ENCODE measurements at places on chromosomes 12 and 14.

DNA sequence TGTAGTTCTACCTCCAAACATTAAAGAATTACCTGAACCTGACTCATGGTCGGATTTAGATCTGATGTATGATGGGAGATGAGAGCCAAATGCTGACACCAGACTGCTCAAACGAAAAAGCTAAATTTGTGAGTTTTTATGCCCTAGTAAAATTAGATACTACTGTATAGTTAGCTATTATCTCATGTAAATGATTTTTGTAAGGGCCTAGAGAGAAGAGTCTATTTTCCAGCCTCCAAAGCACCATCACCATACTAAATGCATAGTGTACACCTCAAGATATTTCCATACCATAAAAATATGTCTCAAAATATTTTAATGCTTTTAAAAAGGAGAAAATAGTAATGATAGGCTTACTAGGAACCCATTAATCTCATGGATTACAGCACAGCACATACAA is 18.3 kb downstream of the ANKS1B start:
- DNase-seq, result no peak

GRCh38 chr12:121017966-121018491 is 1.7 kb upstream of the C12orf43 start:
- DNase-seq, result no peak

DNA sequence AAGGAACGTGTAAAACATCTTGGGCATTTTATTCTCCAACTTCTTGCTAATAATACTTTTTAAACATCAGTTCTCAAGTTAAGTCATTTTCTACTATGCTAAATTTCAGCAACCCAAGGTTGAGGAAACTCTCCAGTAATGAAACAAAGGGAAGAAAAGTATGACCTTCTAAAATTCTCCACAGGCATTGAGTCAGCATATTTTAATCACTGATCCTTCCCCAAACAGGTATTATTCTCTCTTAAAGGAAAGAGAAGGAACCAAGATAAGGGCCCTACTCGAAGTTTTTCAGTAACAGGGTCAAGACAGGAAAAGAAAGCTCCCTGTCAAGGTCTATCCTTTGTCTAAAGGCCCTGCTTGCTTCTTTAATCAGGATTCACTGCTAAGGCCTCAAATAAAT is 3.0 kb downstream of the KICS2 start:
- DNase-seq, result no peak

GRCh38 chr12:132687211-132688164 is at the start of the genes POLE and PXMP2:
TSS of gene POLE (minus strand) at chr12:132687342. CDS start at chr12:132687315, 27 bp downstream.
TSS of gene PXMP2 (plus strand) at chr12:132687587. CDS start at chr12:132687671, 84 bp downstream.
- DNase-seq, result peak; percentile 89

DNA sequence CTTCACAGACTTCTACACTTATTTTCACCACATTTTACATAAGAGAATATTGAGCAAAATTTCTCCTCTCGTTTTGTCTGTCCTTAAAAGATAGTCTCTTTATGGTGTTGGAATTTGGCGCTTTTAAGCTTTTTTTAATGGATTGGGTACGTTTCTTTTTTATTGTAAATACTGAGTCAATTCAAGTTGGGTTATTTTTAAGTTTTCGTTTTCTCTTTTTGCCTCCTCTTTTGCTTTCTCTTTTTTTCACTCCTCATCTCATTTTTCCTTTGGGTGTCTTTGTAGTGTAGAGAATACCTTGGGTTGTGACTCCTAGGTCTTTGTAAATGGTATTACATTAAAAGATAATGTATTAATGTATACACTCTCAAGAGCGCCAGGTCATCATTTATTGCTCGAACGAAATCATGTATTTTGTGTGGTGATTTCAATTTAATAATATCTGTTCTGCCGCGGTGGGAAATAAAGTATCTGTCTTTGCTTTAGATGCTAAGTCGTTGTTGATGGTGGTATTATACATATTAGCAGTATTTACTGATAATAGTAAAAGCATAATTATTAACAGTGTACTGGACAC is 845 bp downstream of the TMX1 start:
- no peak for DNase-seq

DNA sequence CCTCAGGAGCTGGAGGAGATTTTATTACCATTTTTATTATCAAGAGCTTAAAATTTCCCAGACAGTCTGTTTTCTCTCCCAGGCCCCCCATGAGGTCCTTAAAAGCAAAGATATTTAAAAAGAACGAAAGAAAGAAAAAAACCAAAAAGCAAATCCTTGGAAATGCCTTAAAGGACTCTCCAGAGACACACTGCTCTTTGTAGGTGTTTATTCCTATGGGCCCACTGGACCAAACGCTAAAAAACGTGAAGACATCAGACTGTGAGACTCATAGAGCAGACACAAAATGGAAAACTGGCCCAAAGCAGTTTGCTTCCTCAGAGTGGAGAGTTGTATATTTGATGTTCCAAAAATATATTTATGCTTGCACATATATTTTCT is 1.2 kb upstream of the NID2 start:
- no peak for DNase-seq

DNA sequence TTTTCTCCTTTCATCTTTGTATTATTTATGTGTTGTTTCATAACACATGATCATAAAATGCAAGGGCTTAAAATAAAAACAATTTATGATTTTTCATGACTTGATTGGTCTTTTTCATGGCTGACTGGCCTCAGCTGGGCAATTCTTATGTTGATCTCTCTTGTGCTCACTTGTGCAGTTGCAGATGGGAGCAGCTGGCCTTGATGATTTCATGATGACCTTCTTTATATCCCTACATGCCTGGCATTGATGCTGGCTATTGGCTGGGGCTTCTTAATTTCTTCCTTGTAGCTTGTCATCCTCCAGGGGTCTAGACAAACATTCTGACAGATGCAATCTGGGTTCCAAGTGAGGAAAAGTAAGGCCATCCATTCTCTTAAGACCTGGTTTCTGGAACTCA is 1832.8 kb upstream of the FLRT2 start:
- DNase-seq, result no peak

DNA sequence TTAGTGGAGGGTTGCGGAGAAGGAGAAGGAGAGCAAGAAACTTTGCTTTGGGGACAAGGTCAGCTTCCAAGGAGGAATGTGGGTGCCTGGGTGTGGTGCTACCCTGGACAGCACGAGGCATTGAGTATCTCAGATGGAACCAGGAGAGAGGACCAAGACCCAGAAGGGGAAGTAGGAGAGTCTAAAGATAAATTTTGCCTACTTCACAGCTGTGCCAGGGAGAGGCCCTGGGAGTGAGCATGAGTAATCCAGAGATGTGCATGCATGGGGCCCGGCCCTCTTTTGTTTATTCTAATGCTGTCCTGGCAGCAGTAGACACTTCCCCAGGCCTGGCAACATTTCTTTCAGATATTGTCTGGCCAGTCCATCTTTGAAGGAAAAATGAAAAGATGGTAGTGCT is 49.5 kb upstream of the GNPNAT1 start:
- DNase-seq, result no peak

GRCh38 chr12:113064395-113065125 is 8.0 kb downstream of the DTX1 start:
- no peak for DNase-seq

DNA sequence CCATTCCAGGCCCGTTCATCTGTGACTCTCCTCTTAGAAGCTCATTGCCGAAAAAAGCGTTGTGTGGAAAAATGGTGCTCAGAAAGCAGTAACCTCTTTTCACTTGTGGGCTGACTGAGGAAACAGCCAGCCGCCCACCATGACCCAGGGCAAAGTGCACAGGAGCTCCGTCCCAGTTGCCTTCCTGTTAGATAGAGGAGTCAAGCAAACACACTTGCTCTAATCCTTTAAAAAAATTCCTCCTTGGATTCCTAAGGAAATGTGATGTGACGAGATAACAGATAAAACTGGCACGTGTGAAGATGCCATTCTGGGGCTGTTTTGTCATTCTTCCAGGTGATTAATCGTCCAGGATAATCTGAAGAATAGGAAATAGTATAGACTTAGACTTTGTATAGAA is 396.8 kb upstream of the DDHD1 start:
- no peak for DNase-seq

DNA sequence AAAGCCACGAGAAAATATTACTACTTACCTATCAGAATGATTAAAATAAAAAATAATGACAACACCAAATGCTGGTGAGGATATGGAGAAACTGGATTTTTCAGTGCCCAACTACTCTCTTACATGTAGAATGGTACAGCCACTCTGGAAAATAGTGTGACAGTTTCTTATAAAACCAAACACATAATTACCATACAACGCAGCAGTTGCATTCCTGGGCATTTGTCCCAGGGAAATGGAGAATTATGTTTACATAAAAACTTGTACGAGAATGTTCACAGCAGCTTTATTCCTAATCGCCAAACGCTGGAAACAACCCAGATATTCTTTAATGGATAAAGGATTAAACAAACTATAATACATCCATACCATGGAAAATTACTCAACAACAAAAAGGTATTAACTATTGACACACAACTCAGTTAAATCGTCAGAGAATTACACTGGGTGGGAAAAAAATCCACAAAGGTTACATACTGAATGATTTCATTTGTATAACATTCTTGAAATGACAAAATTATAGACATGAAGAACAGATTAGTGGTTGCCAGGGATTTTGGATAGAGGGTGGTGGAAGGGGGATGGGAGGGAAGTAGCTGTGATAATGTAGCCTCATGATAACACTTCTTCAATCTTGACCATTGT is 35.4 kb downstream of the TAOK3 start:
- DNase-seq, result no peak

DNA sequence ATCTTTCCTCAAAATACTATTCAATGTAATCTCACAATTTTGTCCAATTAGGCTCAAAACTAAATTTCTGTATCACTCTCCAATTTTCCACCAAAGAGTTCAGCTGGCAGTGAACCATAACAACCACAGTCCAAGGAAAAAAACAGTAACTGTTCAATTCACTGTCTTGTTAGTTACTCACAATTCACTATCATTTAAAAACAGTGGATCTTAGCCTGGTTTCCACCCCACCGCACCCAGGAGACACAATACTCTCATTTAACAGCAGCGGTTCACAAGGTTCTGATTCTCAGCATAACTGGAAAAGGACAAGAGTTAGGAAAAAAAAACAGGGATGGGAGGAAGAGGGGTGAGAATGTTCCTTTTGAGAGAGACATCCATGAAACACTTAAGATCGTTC is 40.5 kb downstream of the MED13L start:
- DNase-seq, result no peak

DNA sequence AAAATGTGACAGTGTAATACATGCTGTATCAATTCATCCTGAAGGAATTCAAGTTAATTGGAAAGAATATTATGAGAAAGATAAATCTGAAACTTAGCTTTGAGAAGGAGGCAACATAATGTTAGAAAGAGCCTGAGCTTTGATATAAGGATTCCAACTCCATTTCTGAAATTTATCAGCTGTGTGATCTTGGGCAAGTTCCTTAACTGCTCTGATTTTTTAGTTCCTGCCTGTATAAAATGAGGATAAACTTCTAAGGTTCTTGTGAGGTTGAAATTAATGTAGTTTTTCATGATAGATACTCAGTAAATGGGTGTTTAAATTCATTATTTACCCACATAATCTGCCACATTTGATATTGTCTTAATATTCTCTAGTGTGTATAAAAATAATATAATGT is 14.6 kb upstream of the ATP2B1 start:
- no peak for DNase-seq

DNA sequence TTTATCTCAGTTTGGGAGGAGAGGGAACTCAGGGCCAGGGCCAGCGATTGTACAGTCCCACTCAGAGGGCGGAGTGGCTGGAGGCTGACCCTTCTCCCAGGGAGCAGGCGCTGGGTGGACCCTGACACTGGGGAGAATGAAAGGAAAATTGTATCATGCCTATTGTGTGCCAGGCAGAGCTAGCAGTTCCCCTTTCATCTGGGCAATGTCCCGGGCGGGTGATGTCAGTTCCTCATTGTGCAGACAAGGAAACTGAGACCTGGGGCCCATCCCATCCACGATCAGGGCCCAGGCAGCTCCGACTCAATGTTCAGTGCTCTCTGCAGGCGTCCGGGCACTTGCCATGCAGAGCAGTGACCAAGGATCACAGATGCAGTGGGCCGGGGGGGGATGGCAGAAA is 101.9 kb upstream of the RTL1 start:
- no peak for DNase-seq

- no peak for DNase-seq
Measured at GRCh38 chr12:49984476-49985359, 12.0 kb downstream of the AQP6 start.

- no peak for DNase-seq
Measured at GRCh38 chr14:33959692-33960151, 8.8 kb upstream of the EGLN3 start.

DNA sequence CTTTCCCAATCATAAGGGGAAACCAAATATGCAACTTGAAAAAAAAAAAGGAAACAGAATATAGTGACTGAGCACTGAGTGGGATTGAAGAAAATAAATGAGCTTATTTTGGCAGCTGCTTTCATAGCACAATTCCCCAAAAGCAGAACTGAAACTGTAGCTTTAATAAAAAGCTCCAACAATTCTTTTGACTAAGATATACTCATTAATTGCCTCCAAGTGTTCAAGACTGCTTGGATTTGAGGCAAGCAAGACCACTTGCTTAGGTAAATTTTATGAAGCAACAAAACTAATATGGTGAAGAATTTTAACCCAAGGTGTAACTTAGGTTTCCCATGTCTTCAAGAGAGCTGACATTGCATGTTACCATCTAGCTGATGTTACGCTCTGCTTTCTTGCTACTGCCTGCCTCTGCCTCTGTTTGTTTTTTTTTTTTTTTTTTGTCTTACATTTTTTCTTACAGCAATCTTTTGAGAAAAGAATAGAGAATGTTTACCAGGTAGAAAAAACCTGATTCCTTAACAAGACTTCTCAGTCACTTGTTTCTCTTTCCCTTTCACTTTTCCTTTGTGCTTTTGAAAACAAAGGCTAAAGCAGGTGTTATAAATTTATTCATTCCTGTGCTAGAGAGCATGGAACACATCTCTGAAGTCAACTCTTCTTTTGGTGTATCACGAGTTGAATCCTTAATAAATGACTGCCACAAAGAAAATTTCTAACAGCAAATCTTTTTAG is 134.4 kb downstream of the BCAT1 start:
- DNase-seq, result no peak

- no peak for DNase-seq
Measured at GRCh38 chr12:130816097-130816496, 23.0 kb downstream of the STX2 start.

- no peak for DNase-seq
Measured at GRCh38 chr12:68477261-68477772, 133.4 kb upstream of the RAP1B start.

DNA sequence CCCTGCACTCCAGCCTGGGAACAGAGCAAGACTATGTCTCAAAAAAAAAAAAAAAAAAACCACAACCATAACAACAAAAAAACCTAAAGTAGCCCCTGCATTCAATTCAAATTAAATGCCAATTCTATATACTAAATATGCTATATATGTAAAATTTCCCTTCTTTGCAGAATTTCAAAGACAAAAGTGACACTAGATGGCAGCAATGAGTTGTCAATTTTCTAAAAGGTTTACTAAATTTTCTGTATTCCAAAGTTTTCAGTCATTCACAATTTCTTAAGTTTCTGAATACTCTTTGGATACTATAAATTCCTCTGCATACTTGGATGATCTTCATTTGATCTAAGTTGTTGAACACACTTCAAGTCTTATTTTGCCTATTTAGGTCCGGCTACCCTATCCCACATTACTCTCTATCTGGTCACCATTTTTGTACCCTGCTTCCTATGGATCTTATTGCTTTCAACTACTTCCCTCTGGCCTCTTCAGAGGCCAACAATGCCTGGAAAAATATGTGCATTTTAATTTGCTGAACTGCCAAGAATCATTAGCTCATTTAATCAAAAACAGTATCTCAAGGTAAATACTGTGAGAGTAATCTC is 27.9 kb downstream of the HNRNPC start:
- DNase-seq, result no peak

All from stimulated activated CD4-positive, alpha-beta T cell treated with anti-CD3 and anti-CD28 coated beads, TNF-alpha, amount 100 ng/mL, for 24 hours (primary cell).